Activated CD4-positive, alpha-beta memory T cell treated with anti-CD3 and anti-CD28 coated beads for 36 hours (primary cell): ENCODE measurements at places on chromosomes 3 and 15. TPM values are rescaled to one million over a fixed set of nuclear protein-coding genes. Genes with fewer than 3 reads are reported as not detected.

DNA sequence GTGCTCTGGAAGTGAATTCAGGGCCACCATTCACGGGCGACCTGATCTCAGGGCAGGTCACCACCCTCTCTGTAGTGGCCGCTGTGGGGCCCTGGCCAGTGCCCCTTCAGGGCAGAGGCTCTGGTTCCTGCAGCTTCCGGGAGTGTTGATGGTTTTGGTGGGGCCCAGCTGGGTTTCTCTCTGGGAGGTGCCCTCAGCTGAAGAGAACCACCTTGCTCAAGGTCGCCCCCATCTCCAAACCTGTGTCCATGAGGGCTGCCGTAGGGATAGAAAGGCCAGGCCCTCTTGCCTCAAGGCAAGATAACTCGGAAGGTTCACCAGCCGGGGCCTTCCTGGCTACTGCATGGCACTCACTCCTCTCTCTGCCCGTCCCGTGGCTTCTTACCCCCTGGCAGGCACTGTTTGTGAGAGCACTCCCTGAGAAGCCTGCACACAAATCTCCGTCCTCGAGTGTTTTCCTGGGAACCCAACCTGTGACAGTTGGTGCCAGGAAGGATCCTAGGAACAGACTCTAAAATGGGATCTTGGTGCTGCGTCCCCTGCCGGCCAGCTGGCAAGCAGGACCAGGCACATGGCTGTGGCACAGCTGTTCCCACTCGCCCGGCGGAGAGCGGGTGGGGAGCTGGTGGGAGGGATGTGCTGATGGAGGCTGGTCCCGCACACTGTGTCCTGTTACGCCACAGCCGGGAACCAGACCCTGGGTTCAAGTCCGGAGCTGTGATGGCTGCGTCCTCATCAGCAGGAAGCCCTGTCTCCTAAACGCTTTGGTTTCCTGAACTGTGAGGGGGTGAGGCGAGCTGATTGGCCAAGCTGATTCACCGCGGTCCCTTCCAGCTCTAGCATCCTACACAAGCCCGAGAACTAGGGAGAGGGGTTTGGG is 23.2 kb upstream of the PIGZ start:
- H3K27me3 ChIP-seq = no peaks in the 10 kb centered on the region
- H3K36me3 ChIP-seq = no peaks in the 10 kb centered on the region
- DNase-seq = no peak
- no peak overlapping the region for H3K4me3 ChIP-seq

- no peaks in the 10 kb centered on the region for H3K36me3 ChIP-seq
- H3K4me1 ChIP-seq = no peaks in the 10 kb centered on the region
- H3K27ac ChIP-seq = no peak overlapping the region
- no peaks in the 10 kb centered on the region for H3K27me3 ChIP-seq
- H3K4me3 ChIP-seq = no peak overlapping the region
- no peak for DNase-seq
These were observed 34.1 kb upstream of the SERPINI2 start for GRCh38 chr3:167507954-167508353.

GRCh38 chr3:194123726-194124125 is 12.2 kb upstream of the HES1 start:
- no peak overlapping the region for H3K27ac ChIP-seq
- DNase-seq = no peak

DNA sequence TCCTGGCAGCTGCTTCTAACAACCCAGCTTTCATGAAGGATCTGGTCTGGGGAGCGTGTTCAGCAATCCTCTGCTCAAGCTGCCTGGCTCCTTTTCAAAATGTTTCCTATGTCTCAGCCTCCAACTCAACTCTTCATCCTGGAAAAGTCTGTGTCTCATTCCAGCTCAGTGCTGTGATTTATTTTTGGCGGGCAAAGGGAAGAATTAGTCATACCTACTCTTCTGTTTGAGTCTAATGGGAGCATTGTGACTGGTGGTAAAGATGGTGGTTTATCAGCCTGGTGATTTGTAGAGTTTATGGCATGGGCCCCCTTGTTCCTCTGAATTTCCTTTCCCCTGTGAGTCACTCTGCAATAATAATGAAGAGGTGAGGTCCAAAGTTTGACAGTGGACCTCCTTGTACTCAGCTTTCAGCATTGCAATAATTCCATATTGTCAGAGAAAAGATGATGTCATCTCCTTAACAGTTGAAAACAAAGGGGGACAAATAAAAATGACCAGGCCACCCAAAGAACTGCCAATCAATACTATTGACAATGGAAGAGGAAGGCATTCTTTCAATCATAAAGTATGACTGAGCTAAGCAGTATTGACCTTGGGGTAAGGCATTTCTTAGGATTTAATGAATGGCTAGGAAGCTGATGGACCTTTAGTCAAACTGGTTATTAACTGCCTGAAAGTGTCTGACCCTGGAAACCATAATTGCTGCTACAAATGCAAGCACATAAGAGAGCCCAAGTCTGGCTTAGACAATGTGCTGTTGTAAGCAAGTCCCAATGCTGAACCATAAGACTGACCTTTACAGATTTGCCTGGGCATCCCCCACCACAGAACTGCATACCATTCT is 204.7 kb upstream of the MCTP2 start:
- DNase-seq = no peak
- H3K36me3 ChIP-seq = no peaks in the 10 kb centered on the region
- no peak overlapping the region for H3K4me3 ChIP-seq
- H3K27ac ChIP-seq = no peak overlapping the region

GRCh38 chr3:14758297-14758696 is 60.5 kb upstream of the FGD5 start:
- no peak overlapping the region for H3K27ac ChIP-seq
- no peak overlapping the region for H3K4me3 ChIP-seq
- H3K36me3 ChIP-seq = no peaks in the 10 kb centered on the region
- H3K4me1 ChIP-seq = no peaks in the 10 kb centered on the region
- no peak for DNase-seq
- no peaks in the 10 kb centered on the region for H3K27me3 ChIP-seq

DNA sequence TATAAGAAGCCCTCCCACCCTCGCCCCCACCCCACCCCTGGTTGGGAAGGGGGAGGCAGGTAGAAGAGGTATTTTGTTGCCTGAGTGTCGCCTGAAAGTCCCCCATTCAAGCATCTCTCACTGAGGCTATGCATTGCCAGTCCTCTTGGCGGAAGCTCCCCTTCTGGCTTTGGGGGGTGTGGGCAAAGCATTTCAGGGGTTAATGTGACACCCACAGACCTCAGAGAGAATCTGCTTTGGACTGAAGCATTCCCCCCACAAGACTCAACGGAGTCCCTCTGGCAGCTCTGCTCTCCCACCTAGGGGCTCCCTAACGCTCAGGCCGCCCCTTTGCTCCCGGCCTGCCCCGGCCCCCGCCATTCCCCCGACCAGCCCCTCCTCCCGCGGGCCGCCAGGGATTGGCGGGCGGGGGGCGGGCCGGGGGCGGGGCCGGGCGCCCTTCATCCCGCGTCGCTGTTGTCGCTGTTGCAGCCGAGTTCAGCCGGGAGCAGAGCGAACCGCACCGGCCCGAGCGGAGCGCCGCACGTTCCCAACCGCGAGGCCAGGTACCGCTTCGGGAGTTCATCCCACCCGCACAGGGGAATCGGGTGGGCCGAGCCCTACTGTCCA is at the start of gene SLC38A3:
Gene SLC38A3, plus strand, starts transcription at position 468 of the 609 bp plus-strand sequence. CDS start 8,929 bp downstream, outside the sequence.
- peaks cover 44% of the 10 kb centered on the region for H3K27me3 ChIP-seq
- H3K36me3 ChIP-seq = no peaks in the 10 kb centered on the region
- peak within 1 kb of the TSS; percentile 16 for H3K4me3 ChIP-seq
- H3K4me1 ChIP-seq = peaks cover 2% of the 10 kb centered on the region
- peak; percentile 33 for DNase-seq

DNA sequence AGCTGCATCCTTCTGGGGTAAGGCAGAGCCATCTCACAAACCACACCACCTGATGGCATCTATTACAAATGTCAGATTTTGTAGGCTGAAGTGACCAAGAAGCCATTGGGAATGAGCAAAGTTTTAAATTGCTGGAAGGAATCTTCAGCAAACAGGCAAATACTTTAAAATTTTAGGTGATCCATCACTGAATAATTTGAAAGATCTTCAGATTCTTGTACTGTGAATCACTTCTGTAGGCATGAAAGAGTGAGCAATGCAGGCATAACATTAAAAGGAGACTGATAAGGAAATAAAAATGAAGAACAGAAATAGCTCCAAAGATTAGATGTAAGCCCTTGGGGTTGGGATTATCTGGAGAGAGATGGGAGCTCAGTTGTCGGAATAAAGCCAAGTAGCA is 36.0 kb upstream of the ALDH1L1 start:
- no peak overlapping the region for H3K27ac ChIP-seq
- no peaks in the 10 kb centered on the region for H3K36me3 ChIP-seq
- no peak for DNase-seq
- H3K4me1 ChIP-seq = peaks cover 6% of the 10 kb centered on the region

DNA sequence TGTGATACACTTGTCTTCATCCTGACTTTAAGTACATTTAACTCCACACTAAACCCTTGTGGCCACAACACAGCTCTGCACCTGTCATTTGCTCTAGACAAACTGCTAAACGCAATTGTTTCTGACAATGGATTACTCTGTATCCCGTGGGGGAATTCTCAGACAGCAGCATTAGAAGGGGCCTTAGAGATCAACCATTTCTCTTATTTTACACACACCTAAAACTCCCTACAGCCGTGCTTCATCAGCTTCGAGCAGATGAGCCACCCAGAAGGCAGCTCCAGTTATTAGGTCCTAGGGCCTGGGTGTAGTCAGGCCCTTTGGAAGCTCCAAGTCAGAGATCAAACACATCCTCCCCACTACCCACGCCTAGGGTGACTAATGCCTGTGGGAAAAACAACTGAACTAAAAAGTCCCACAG is 1.3 kb upstream of the IL12A start:
- no peak overlapping the region for H3K4me3 ChIP-seq
- H3K36me3 ChIP-seq = no peaks in the 10 kb centered on the region
- no peak overlapping the region for H3K27ac ChIP-seq
- peak; percentile 33 for DNase-seq
- peaks cover 17% of the 10 kb centered on the region for H3K4me1 ChIP-seq
- H3K27me3 ChIP-seq = no peaks in the 10 kb centered on the region

- no peak for DNase-seq
- peaks cover 20% of the 10 kb centered on the region for H3K36me3 ChIP-seq
- H3K4me3 ChIP-seq = no peak overlapping the region
- no peaks in the 10 kb centered on the region for H3K27me3 ChIP-seq
- no peaks in the 10 kb centered on the region for H3K4me1 ChIP-seq
These were observed 80.3 kb upstream of the FLNB start for GRCh38 chr3:57927916-57928315.

GRCh38 chr3:100533176-100533575 is 40.8 kb downstream of the TMEM45A start:
- H3K4me1 ChIP-seq = no peaks in the 10 kb centered on the region
- no peaks in the 10 kb centered on the region for H3K36me3 ChIP-seq
- no peak overlapping the region for H3K4me3 ChIP-seq
- no peaks in the 10 kb centered on the region for H3K27me3 ChIP-seq
- no peak for DNase-seq

DNA sequence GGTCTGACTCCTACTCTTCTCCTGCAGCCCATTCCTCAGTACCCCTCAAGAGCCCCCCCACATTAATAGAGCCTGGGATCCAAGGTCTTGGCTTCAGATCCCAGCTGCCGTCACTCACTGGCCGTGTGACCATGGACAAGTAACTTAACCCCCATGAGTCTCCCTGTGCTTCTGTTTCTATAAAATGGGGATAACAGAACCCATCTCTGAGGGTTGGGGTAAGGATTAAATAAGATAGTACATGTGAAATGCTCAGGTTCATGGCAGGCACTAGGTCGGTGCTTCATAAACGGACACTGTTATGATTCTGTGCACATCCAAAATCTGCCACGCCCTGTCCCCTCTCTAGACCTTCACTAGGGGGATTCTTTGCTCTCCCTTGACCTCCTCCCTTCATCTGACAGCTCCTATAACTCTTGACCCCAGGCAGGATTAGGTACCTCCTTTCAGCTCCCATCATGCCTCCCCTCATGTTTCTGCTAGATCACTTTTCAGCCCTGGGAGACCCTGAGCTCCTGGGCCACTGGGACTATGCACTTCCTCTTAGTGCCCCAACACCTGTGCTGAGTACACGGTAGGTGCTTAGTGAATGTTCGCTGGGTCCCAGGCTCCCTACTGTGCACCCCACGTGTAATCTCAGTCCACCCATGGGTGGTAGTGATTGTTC is 1.5 kb downstream of the CAND2 start:
- no peak overlapping the region for H3K27ac ChIP-seq
- peaks cover 6% of the 10 kb centered on the region for H3K4me1 ChIP-seq
- H3K36me3 ChIP-seq = no peaks in the 10 kb centered on the region
- peaks cover 2% of the 10 kb centered on the region for H3K27me3 ChIP-seq
- H3K4me3 ChIP-seq = no peak overlapping the region

DNA sequence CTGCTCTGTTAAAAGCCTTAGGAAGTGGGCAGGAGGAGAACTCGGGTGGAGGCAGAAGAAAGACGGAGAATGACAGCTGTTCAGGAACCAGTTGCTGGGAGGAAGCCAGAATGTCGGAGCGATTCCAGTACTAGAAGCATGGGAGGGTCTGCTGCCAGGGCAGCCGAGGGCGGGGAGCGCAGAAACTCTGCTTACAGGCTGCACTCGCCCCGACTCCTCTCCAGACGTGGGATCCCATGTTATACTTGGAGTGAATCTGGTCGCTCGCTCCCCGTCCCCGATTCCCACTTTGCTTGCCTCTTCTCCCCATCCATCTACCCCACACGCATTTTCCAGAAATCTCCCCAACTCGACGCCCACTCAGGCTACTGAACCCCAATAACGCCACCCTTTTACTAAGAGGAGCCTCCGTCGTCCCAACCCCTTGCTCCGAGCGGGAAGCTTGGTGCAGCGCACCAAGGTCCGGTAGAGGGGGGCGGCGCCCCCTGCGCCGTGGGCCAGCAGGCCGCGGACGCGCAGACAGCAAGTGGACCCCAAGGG is 665 bp downstream of the GATM start:
- H3K4me3 ChIP-seq = peak overlapping the region; percentile 58
- H3K36me3 ChIP-seq = no peaks in the 10 kb centered on the region
- H3K27ac ChIP-seq = no peak overlapping the region
- H3K4me1 ChIP-seq = peaks cover 14% of the 10 kb centered on the region
- DNase-seq = no peak

DNA sequence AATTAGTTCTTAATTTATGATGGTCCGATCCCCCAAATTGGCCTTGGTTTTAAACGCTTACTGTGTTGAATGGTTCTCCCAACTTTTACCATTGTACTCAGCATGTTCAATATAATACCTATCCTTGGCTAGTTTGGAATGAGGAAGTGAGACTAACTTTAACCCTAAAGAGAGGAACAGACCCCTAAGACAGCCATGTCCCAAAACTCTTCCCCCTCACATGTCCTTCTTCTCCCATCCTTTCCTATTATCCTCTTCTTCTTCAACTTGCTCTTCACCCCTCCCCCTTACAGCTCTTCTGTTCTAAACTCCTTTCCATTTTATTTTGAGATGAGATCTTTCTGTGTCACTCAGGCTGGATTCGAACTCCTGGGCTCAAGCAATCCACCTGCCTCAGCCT is 116.5 kb downstream of the RBMS3 start:
- no peak overlapping the region for H3K4me3 ChIP-seq
- no peaks in the 10 kb centered on the region for H3K36me3 ChIP-seq
- no peak overlapping the region for H3K27ac ChIP-seq
- no peaks in the 10 kb centered on the region for H3K4me1 ChIP-seq
- H3K27me3 ChIP-seq = no peaks in the 10 kb centered on the region
- DNase-seq = no peak

Gene A4GNT
- total RNA-seq = not detected

Gene MLF1
- total RNA-seq = 3.8 TPM

Gene PPM1M
- 111 TPM for total RNA-seq

Gene GATM
- 1.3 TPM for total RNA-seq

Gene AMOTL2
- 0.12 TPM for total RNA-seq
